ENCODE measurements at places on chromosomes 3 and 15.
A peak's percentile ranks its signal among the peaks of the same experiment; 100 is the strongest.

GRCh38 chr3:108088697-108089096, 2.1 kb downstream of the CD47 start:
- DNase-seq = peak; percentile 57

DNA sequence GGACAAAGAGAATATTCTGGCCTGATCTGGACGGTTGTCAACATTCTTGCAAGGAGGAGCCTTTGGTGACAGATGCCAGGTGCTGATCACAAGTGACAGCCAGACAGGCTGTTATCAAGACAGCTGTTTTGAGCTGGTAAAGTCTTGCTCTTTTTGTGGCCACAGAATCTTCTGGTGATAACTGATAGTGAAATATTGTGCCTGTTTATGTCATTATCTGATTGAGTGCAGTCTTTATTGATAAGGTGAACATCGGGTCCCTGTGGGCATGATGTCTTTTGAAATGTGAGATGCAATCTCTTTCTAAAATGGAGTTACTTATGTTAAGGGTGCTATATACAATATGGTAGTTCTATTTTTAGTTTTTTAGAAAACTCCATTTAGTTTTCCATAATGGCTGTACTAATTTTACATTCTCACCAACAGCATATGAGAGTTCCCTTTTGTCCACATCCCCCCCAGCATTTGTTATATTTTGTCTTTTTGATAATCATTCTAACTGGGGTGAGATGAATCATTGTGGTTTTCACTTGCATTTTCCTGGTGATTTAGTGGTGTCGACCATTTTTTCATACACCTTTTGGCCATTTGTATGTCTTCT, 10.7 kb downstream of the CEP63 start:
- DNase-seq = peak; percentile 57

- DNase-seq = peak; percentile 93
Observed at GRCh38 chr3:133944641-133945380, 49.1 kb upstream of the RAB6B start.

- no peak for DNase-seq
Observed at GRCh38 chr3:113574213-113574612, 41.9 kb downstream of the SIDT1 start.

DNA sequence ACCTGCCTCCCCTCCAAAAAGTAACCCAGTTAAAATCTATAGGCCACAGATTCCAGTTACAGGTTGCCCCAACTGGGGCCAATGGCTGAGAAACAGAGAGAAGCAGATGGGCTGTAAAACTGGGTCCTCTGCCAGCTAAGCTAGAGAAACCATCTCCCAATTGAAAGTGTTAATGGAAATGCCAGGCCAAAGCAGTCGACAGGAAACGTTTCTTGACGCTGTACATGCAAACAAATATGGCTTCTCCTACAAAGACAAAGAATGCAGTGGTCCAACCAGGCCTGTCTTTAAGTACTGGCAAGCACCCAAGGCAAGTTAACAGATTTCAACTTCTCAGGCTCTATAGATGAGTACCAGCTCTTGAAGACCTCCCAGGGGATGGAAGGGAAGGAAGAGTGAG, 71.3 kb downstream of the MAGI1 start:
- no peak for DNase-seq

DNA sequence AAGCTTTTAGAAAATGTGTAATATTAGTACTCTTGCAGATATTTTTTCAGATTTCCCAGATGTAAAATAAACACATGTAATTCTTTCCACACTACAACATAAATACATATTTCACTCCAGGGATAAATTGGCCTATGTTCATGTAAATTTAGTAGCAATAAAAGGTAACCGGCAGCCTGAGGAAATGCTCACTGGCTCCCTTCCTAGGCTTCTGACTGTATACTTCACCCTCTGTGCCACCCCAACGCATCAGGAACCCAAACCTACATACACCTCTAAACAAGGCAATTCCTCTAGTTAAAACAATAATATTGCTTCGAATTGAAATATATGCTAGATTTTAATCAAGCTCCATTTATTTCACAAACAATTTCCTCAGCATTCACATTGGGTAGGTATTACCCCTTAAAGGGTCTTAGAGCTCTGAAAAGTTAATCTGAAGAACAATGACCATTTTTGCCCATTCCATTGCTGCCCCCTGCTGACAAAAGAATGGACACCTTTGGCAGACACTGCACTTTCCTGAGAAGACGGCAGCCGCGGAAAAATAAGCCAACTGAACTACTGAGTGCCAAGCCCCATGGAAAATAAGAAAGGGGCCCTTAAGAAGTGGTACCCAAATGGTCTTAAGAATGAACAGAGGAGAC, 212.5 kb downstream of the OSBPL10 start:
- peak; percentile 20 for DNase-seq

DNA sequence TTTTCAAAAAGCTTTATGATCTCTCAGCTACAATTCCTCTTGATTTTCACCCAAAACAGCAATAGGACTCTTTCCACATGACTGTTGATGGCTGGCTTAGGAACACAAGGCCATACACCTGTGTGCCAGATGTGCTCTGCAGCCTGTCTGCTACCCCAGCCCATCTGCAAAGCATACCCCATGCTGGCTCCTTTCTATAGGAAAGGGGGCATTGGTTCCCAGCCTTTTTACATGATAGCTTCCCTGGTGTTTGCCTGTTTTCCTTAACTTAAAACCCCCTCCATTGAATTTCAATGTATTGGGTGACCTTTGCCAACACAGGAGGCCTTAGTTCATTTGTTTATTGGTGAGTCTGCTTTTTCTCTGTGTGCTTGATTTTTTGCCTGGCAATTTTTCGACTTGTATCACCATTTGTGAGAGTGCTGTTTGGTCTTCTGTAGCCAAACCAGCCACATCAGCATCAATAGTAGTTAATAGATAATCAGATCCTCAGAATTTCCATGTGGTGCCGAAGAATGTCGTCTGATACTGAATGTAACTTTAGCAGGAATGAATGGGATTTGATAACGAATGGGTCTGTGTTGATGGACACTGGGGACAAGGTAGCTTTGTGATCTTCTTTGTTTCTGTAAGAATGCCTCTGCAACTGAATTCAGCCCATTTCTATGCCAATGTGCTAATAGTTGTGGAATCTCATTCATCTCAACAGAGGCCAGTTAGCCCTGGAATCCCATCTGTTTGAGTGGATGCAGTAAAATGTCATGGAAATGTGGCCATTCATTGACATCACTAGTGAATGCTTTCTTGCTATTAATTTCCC, 272.2 kb upstream of the RARB start:
- no peak for DNase-seq

DNA sequence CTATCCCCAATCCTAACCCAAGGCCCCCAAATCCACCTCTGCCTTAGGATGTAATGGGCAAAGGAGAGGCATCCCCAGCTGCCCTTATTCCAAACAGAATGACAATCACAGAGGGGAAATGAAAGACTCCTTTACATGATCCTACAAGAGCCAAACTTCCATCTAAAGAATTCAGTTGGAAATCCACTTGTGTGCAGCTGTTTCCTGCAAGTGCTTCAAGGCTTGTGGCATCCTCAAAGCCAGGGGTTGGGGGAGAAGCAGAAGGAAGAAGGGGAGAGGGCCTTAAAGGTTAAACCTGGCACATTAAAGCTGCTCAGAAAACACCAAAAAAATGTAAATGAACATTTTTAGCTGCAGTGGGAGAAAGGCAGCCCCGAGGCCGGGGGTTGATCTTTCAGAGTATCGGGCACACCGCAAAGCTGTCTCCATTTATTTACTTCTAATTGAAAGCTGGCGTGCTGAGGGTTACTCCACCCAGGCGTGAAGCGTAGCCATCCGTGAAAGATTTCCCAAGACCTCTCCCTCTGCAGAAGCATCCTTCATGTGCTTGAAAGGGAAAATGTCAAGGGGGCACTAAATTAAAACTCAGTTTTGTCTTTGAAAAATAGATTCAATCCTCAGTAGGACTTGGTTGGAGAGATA, 217.8 kb downstream of the SHQ1 start:
- no peak for DNase-seq

DNA sequence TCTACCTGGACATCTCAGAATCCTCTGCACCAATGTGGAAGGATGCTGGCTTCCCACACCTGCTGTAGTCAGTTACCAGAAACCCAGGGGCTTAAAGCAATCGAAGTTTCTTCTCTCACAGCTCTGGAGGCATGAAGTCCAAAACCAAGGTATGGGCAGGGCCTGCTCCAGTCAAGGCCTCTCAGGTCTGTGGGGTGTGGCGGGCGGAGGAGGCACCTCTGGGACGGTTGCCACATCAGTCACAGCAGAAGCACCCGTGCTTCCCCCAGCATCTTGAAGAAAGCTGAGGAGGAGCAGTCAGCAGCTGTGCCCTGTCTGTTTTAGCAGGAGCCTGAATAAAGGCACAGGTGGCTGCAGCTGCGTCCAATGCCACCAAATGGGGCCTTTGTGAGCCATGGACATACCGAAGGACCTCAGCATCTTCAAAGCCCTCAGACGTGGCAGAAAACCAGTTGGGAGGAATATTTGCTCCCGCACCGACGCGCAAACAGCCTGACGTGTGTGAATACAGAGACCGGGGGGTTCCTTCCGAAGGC, 68.9 kb downstream of the TFRC start:
- no peak for DNase-seq

DNA sequence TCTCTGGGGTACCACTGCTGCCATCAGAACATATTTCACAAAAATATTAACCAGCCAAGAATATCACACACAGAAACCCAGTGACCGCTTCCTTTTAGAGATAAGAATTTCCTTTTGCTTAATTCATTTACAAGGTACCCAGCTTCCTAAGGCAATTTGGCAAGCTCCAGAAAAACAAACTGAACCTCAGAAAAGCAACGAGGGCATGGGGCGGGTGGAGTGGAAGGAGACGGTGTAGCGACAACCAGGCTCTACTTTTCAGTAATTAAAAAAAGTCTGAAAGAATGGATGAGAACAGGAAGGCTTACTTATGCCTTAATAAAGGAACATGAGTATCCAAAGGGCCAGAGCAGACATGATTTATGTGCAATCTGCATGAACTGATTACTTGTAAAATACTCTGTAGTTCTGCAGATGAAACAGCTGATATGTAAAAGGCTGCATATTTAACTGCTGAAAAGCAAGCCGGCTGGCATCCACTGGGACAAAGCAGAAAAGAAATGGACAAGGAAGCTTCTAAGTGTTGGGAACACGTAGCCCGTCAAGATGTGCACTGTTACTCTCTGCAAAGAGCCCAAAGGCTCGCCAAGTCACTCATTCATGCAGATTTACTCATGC, 18.6 kb downstream of the RFTN1 start:
- no peak for DNase-seq

GRCh38 chr15:35737441-35737840, 191.5 kb upstream of the DPH6 start:
- peak; percentile 3 for DNase-seq

- peak; percentile 67 for DNase-seq
Observed at GRCh38 chr15:29805043-29805707, 17.1 kb downstream of the TJP1 start.

DNA sequence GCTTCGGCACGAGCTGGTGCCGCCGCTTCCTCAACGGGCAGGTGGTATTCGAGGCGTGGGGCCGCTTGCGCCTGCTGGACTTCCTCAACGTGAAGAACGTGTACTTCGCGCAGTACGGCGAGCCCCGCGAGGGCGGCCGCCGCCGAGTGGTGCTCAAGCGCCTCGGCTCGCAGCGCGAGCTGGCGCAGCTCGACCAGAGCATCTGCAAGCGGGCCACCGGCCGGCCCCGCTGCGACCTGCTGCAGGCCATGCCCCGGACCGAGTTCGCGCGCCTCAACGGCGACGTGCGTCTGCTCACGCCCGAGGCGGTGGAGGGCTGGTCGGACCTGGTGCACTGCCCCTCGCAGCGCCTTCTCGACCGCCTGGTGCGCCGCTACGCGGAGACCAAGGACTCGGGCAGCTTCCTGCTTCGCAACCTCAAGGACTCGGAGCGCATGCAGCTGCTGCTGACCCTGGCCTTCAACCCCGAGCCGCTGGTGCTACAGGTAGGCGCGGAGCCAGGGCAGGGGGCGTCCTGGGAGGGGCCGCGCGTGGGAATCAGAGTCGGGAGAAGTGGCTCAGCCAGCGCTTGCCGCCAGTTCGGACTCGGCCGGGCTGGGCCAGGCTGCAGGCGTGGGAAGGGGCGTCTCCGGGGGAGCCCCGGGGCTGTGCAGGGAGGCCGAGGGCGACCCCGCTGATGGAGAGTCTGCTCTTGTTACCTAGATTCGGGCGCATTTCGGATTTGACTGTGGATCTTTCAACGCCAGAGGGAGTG, 1.1 kb downstream of the DIPK2A start:
- peak; percentile 86 for DNase-seq

- peak; percentile 21 for DNase-seq
Observed at GRCh38 chr3:112446343-112446742, 52.9 kb downstream of the BTLA start.

GRCh38 chr3:125318167-125318865, 56.8 kb downstream of the ZNF148 start:
- no peak for DNase-seq

GRCh38 chr3:4977001-4977852, 2.0 kb upstream of the BHLHE40 start:
- DNase-seq = peak; percentile 79

DNA sequence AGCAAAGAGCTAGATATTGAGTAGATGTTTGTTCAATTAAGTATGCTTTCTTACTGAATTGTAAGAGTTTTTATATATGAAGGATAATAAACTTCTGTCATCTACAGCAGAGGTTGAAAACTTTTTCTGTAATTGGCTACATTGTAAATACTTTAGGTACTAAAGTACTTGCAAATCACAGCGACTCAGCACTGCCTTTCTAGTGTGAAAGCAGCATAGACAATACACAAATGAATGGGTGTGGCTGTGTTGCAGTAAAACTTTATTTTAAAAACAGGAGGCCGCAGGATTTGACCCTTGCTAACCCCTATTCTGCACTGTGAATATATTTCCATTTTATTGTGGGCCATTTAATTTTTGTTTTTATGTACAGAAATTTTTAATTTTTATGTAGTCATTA, 104.3 kb upstream of the TMC3 start:
- no peak for DNase-seq

GRCh38 chr15:52787123-52787503, 3.0 kb downstream of the ONECUT1 start:
- DNase-seq = no peak

DNA sequence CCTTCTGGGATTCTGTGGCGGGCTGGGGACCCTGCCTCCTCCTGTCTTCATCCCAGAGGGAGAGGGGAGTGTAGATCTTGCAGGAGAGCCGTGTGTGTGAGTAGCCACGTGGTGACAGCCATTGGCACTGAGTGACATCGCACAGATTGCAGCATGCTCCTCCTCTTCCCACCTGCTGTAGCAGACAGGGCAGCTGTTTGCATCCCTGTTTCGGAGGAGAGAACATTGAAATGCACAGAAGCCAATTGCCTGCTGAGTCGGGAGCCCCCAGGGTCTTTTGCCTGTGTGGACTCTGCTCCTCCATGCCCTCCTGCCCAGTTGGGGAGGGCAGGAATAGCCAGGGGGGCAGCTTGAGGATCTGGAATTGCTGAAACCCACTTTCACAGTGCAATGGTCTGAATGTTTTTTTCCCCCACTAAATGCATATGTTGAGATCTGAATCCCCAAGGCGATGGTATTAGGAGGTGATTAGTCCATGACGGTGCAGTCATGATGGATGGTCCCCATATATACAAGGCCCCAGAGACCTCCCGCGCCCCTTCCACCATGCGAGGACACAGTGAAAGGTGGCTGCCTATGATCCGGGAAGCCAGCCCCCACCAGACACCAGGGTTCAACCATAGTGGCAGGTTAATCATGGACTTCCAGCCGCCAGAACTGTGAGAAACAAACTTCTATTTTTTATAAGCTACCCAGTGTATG, 66.8 kb downstream of the CHRNA7 start:
- DNase-seq = no peak
